Stimulated activated CD4-positive, alpha-beta T cell treated with anti-CD3 and anti-CD28 coated beads, Interleukin-1b, Interleukin-23, amount 100 ng/mL, for 1 hour (primary cell): ENCODE measurements at places on chromosomes 4 and X.

DNA sequence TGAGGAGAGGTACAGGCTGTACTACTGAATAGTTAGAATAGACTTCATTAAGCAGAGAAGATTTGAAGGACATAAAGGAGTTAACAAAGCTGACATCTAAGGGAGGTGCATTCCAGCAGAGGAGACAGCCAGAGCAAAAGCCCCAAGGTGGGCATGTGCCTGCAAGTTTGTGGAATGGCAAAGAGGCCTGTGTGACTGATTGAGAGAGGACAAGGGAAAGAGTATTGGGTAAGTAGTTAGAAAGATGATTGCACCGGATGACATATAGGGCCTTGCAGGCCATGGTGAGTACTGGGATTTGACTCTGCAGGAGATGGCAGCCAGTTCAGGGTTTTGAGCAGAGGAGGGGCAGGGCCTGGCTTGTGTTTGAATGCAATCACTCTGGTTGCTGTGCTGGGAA lies 55.9 kb downstream of the FMR1NB start:
- DNase-seq: no peak

DNA sequence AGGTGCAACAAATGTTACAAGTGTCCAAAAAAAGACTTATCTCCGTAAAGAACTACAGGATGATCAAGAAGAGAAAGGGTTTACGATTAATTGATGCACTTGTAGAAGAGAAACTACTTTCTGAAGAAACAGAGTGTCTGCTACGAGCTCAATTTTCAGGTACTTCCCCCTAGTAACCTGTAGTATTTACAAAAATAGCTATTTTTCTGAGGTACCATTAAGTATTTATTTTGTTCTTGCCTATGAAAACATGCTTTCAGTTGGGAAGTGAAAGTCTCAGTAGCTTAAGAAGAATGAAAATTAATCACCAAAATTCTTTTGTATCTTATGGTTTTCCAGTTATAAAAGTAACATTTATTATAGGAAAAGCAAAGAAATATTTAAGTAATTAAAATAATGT lies 5.9 kb downstream of the THAP9 start:
- no peak for DNase-seq

GRCh38 chr4:185779517-185779916 lies 32.5 kb downstream of the SORBS2 start:
- no peak for DNase-seq

GRCh38 chr4:70660106-70660505 lies 6.2 kb downstream of the JCHAIN start:
- no peak for DNase-seq

DNA sequence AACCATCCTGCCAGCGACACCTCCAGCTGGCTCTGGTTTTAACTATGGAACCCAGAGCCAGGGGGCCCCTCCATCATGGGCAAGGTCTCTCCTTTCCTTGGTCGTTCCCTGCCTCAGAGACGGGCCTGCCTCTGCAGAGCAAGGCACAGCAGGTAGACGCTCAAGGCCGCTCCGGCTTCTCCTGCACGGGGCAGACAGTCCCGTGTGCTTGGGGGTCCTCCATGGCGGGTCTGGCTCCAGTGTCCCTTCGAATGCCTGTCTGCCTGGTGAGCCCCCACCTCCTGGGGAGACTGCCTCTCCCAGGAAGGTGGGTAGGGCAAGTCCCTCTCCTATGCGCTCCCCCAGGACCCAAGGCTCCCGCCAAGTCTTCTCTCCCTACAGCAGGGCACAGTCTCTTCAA lies 71.5 kb downstream of the ACOX3 start:
- no peak for DNase-seq

- DNase-seq: no peak
Observed at GRCh38 chrX:17859609-17860178, 1.4 kb downstream of the RAI2 start.

- no peak for DNase-seq
Observed at GRCh38 chrX:45347877-45348276, 147.2 kb upstream of the DIPK2B start.

GRCh38 chr4:164779080-164779479 lies 25.1 kb downstream of the SMIM31 start:
- no peak for DNase-seq

DNA sequence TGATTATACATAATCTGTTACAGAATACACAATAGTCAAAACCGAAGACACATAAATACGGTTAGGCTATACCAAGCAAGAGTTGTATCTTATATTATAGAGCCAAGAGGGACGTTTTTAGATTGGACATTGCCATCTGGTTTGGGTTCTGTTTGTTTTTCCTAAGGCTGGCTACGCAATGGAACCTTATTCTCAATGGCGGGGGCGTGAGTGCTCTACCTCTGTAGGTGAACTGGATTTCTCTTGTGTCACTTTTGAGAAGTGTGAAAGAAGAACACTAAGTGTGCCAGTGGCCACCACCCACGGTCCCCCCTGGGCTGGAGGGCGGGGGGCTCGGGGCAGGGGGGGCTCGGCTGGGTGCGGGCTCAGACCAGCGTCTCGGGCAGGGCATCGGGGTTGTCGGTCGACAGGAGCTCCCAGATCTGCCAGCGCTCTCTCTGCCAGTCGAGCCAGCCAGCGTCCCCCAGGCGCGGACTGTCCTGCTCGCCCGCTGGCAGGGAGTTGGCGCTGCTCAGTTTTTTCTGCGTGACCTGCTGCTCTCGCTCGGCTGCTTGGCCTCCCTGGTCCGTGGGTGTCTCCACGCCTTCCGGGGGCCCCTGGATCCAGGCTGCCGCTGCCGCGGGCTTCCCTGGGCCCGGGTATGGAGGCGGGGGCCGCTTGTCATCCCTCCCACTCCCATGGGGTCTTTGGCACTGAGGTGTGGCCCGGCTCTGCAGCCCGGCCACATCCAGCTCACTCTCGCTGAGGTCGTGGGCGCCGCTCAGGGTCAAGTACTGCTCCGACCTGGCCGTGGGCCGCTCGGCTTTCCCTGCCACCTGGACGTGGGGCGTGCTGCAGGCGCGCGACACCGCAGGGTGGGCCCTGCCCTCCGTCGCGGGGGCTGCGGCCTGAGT lies 27.6 kb downstream of the HCCS start:
- DNase-seq: no peak

GRCh38 chr4:66567551-66567950 lies 897.3 kb upstream of the EPHA5 start:
- no peak for DNase-seq

DNA sequence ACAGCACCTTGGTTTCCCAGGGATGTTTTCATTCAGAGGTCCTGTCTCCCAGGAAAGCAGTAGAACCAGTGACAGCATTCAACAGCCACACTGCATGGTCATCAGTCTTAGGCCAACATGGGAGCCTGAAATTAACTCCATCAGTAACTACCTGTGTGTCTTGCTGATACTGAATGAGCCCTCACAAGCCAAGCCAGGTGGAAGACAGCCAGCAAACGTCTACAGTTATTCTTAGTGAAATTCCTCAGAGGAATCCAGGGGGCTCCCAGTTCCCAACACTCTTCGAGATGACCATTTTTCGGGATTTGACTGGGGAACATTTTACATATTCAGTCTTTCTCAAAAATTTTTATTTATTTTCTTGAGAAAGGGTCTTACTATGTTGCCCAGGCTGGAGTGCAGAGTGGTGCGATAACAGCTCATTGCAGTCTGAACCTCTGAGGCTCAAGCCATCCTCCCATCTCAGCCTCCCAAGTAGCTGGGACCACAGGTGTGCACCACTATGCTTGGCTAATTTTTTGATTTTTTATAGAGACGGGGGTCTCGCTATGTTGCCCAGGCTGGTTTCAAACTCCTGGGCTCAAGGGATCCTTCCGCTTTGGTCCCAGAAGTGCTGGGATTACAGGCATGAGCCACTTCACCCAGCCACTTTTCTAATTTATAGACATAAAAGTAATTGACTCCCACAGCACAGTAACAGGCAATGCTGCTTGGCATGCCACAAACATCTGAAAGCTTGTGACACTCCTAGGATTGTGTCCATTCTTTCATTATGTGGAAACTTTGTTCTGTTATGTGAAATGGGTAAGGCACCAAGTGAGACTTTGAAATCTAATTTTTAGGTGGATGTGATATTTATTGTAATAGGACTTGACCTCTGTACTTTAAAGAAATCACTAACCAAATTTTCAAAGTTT lies 116.9 kb downstream of the SOWAHB start:
- DNase-seq: no peak

DNA sequence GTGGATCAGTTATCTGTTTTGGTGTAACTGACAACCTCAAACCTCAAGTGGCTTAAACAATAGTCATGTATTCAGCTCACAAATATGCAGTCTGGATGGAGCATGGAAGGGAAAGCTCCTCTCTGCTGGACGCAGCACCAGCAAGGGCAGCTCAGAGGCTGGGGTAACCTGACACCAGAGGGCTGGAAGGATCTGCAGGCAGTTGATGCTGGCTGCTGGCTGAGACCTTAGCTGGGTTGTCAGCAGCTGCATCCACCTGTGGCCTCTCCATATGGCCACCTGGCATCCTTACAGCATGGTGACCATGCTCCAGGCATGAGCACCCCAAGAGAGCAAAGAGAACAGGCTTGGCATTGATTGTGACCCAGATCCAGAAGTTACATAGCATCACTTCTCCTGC lies 46.7 kb downstream of the ENPP6 start:
- no peak for DNase-seq

GRCh38 chrX:41677183-41678060 lies 11.4 kb upstream of the GPR34 start:
- no peak for DNase-seq

GRCh38 chr4:101801958-101802357 lies 11.4 kb downstream of the BANK1 start:
- no peak for DNase-seq
